ENCODE measurements at places on chromosomes 1 and 21.

DNA sequence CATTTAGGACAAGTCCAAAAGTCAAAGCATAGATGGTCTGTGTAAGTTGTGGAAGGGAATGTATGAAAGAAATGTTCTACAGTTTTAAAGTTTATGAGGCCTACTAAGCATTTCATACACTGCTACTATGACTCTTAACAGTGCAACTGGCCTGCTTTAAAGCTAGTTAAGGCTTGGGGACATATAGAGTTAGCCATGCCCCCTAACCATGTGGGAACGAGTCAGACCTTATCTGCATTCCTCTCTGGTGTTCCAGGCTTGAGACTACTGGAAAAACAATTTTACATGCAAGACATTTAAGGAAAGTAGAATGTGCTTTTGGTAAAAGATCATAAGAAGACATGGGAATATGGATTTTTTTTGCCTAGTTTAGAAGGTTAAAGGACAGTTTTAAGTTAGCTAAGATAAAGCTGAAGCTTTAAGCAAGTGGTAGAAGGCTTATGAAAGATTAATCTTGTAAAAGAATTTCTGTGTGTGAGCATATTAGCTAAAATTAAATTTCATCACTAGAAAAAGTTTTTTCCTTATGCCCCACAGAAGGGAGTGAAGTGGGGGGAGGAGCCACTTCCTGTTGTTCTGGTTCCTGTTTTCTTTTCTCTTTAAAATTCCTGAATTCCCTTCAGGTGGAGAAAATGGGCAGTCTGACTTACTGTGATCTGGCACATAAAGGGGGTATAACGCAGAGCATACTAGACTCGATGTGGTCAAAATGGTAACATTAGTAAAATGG is 8.9 kb upstream of the CD48 start:
- DNase-seq, result no peak

DNA sequence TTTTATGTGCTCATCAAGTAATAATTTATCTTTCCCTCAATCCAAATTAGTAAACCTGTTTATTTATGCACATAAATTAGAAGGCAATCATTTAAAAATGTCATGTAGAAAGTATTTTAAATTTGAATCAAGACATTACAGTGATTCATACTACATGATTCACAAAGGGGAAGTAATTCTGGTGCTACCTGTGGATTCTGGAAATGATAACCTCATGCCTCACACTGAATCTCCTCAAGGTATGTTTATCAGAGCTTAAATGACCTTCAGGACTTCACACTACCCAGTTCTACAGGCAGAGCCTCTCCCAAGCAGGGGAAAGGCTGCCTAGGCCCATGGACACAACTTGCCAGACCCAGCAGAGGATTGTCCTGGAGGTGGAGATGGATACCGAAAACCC is 25.2 kb upstream of the TDRD10 start:
- DNase-seq, result no peak

- no peak for DNase-seq
Measured at GRCh38 chr1:167000546-167000945, 11.5 kb downstream of the MAEL start.

DNA sequence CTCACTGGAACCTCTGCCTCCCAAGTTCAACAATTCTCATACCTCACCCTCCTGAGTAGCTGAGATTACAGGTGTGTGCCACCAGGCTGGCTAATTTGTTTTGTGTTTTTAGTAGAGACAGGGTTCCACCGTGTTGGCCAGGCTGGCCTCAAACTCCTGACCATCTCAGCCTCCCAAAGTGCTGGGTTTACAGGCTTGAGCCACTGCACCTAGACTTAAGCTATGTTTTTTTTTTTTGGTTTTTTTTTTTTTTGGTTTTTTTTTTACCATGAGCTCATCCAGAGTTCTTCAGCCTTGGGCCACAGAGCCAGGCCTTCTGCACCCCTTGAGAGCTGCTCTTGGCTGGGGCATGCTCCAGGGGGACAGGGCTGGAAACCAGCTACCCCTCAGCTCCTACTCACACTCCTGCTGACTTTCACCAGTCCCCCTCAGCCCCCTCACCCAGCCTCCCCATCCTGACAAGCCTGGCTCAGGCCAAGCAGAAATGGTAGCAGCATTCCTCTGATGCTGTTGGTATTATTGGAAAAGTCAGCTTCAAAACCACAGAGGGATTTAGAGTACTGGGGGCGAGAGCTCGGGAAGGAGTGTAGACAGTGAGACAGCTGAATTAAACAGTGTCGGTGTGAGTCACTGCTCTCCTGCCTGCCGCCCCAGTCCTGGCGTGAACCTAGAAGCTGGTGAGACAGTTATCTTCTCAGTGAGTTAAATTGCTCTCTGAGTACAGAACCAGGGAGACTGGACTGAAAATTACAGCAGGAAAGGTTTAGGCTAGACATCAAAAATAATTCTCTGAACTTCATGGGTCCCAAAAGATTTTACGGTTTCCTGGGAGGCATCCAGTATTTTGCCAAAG is 63.7 kb downstream of the NAV1 start:
- DNase-seq, result no peak

All from hematopoietic multipotent progenitor cell treated with erythropoietin and hydrocortisone succinate and interleukin-3 and kit ligand, for 17 days (in vitro differentiated cells).